Activated T-cell treated with anti-CD3 and anti-CD28 coated beads, Interleukin-2, amount 50 U/mL, for 72 hours (primary cell): ENCODE measurements at places on chromosomes 5 and 9. TPM values are rescaled to one million over a fixed set of nuclear protein-coding genes. Genes with fewer than 3 reads are reported as not detected.
A peak's percentile ranks its signal among the peaks of the same experiment; 100 is the strongest.

DNA sequence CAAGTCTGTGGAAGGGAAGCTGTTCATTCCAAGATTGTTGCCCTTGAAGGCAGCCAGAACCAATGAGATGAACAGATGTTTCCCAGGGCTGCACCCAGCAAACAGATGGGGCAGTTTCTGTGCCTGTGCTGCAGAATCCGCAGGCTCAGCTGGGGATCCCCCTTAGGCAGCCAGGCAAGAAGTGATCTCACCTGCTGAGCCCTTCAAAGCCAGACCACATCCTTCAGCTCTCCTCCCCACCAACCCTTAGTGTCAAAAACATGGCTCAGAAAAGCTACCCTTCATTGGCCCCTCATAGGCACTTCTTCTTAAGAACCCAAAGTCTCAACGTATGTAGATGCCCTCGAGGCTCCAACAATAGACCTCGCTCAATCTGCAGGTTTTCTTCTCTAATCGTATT is 626.7 kb downstream of the CCDC171 start:
- H3K4me3 ChIP-seq, result no peak overlapping the region
- no peaks in the 10 kb centered on the region for H3K27me3 ChIP-seq
- peaks cover 6% of the 10 kb centered on the region for H3K4me1 ChIP-seq
- peak; percentile 36 for DNase-seq

- no peak for DNase-seq
- H3K27ac ChIP-seq, result no peak overlapping the region
- peaks cover 1% of the 10 kb centered on the region for H3K36me3 ChIP-seq
- H3K27me3 ChIP-seq, result peaks cover 85% of the 10 kb centered on the region
- peaks cover 37% of the 10 kb centered on the region for H3K4me1 ChIP-seq
- peak overlapping the region; percentile 82 for H3K4me3 ChIP-seq
These were observed 3.6 kb downstream of the GDNF start for GRCh38 chr5:37836235-37836591.

DNA sequence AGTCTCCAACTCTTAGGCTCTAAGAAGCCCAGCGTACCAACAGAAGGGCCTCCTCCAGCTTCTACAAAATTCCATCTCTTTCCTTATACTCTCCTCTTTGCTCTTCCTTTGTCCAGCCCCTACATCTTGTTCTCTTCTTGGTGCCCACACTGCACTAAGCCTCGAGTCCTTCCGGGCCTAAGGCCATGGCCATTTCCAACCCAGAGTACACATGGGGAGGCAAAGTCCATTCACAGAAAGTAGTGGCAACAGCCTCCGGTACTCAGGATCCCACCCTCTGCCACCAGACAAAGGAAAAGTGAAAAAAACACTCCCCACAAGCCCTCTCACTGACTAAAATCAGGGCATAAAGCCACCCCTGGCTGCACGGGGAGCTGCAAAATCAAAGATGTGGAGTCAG is 60.3 kb downstream of the SAXO1 start:
- H3K36me3 ChIP-seq, result no peaks in the 10 kb centered on the region
- H3K4me1 ChIP-seq, result peaks cover 6% of the 10 kb centered on the region
- no peak overlapping the region for H3K27ac ChIP-seq

GRCh38 chr5:84131372-84131771 is 253.3 kb downstream of the EDIL3 start:
- H3K27me3 ChIP-seq, result no peaks in the 10 kb centered on the region
- no peak for DNase-seq

- DNase-seq, result no peak
- H3K27ac ChIP-seq, result no peak overlapping the region
- no peaks in the 10 kb centered on the region for H3K36me3 ChIP-seq
- H3K27me3 ChIP-seq, result no peaks in the 10 kb centered on the region
These were observed 7.0 kb upstream of the GBGT1 start for GRCh38 chr9:133170716-133171115.

DNA sequence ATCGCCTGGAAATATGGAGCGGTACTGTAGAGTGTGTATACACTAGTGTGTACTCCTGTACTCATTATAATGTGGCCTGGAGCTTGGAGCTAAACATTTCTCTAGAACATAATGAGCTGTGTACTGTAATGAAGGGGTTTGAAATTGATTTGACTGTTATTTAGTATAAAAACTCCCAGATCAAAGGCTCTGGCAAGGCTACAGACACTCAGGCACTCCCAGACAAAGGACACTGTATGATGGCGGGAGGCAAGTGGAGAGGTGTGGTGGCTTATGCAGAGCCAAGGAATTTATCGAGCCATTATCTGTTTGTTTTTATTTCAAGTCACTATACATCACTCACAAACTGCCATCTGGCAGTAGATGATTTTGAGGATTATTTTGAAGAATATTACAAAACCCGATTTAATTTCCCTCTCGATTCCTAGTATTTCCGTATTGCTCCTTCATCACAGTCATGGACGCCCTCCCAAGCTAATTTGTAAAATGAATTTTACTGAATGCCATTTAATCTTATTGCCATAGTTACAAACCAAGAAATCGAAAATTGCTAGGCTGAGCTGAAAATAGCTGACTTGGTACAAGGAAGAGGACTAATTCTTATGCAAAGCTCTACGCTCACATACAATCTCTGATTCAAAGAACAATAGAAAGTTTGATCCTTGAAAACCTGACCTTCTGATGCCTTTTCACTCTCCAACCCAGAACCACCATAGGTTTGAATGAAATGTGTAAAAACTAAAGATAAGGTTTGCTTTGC is 240.2 kb upstream of the SEMA6A start:
- H3K27me3 ChIP-seq, result no peaks in the 10 kb centered on the region
- H3K36me3 ChIP-seq, result no peaks in the 10 kb centered on the region
- no peaks in the 10 kb centered on the region for H3K4me1 ChIP-seq
- no peak for DNase-seq

- DNase-seq, result no peak
- H3K4me1 ChIP-seq, result no peaks in the 10 kb centered on the region
- no peaks in the 10 kb centered on the region for H3K36me3 ChIP-seq
- peaks cover 14% of the 10 kb centered on the region for H3K27me3 ChIP-seq
- H3K27ac ChIP-seq, result no peak overlapping the region
- no peak overlapping the region for H3K4me3 ChIP-seq
These were observed 18.7 kb downstream of the NSG2 start for GRCh38 chr5:174064171-174064570.

DNA sequence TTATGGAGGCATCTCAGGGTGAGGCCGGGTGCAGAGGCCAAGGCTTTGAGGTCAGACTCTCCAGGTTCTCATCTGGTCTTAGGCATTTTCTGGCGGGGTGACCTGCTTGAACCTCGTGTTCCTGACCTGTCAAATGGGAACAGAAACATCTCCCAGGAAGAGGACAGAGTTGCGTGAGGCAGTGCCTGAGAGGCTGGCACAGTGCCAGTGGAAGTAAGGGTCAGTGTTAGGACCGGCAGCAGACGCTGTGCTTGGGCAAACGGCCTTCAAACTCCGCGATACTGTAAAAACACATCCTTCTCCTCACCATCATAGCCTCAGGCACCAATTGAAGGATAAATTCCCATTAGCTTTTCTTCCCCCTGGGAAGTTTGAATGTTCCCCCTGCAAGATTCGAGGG is 55.6 kb upstream of the FCN2 start:
- H3K4me1 ChIP-seq, result no peaks in the 10 kb centered on the region
- H3K27me3 ChIP-seq, result no peaks in the 10 kb centered on the region
- no peak overlapping the region for H3K27ac ChIP-seq

Gene PCDHGA4
- 0.25 TPM for total RNA-seq

Gene NR5A1
- total RNA-seq, result not detected

Gene ADAMTSL1
- total RNA-seq, result not detected

Gene DNLZ
- total RNA-seq, result 10.8 TPM
